ENCODE measurements at places on chromosomes 2 and 18. TPM values are rescaled to one million over a fixed set of nuclear protein-coding genes. Genes with fewer than 3 reads are reported as not detected.

GRCh38 chr18:8367217-8367988 is 241.8 kb upstream of the RAB12 start:
- DNase-seq = peak; percentile 37

The DSC1 gene
- not detected for total RNA-seq

DNA sequence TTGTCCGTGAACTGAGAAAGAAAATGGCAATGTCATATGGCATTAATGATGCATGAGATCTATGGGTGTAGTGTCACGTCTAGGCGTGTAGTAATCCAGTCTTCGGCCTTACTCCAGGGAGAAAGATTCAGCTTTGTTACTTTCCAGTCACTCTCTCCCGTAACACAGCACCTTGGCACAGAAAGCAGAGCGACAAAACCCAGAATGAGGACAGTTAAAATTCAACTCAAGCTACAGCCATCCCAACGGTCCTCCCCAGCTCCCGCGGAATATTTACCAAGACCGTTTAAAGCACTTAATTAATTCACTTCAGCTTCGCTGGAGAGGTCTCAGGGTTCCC is 797 bp upstream of the CRIM1 start:
- no peak for DNase-seq

GRCh38 chr2:119713819-119714490 is 35.0 kb downstream of the TMEM177 start:
- no peak for DNase-seq

The TMEM198 gene
- total RNA-seq = 2.4 TPM
